HT-29 (cell line): ENCODE measurements at places on chromosomes 2 and 18.

DNA sequence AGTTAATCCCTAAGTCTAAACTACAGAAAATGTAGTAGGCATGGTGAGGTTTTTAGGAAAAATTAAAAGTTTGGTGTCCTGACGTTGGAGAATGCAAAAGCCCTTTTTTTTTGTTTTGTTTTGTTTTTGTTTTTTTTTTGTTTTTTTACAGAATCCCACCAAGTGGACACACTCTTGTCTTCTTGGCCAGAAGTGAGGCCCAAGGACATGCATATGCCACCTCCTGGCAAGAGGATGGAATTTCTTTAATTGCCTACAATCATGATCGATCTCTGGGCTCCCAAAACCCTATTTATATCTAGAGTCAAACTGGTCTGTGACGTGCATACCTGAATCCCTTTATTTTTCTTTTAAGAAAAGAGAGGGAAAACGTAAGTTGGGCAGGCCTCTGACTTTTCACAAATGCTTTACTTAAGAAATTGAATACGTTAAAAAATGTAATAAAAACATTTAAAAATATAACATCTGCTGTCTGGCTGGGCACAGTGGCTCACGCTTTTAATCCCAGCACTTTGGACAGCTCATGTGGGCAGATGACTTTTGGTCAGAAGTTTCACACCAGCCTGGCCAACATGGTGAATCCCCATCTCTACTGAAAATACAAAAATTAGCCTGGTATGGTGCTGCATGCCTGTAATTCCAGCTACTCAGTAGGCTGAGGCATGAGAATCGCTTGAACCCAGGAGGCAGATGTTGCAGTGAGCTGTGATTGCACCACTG is 502.7 kb downstream of the CBLN2 start:
- DNase-seq: no peak

- DNase-seq: no peak
These were observed 21.4 kb downstream of the FAM98A start for GRCh38 chr2:33577668-33578067.

DNA sequence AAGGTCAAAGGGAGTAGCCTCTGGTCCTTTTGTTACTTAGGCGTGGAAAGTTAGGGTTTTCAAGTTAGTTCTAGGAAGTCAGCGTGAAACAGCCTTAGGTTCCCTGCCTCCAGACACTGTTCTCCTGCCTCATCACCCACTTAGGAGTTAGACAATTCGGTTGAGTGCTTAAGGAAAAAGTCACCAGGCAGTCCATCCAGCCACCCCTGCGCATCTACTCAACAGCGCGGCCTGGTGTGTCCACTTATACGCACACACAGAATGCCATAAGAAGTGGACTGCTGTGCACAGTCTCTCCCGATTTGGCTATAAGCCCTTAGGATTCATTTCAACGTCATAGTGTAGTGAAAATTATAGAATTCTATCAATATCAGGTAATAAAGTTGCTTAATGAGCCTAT is 470.8 kb upstream of the TNP1 start:
- no peak for DNase-seq

DNA sequence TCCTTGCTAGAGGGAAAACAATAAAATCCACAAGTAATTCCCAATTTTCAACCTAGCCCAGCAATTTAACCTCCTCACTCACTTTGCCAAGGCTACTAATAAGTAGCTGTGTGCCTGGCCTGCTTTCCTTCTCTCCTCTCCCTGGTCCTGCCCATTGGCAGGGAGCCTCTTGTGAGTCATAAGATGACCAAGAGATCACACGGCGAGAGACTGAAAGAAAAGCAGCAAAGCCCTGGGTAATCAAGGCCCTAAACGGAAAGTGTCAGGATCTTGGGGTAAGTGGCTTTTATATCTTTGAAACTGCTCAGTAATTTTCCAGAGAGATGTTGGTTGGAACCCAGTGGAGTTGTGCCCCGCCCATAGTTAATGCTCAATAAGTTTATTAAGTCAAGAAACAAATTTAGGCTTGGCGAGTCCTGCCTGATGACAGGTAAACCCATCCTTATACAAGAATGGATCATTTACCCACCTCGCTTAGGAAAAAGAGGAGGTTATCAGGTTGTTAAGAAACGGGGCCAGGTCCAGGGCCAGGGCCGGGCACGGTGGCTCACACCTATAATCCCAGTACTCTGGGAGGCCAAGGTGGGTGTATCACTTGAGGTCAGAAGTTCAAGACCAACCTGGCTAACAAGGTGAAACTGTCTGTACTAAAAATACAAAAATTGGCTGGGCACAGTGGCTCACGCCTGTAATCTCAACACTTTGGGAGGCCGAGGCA is 10.0 kb upstream of the ADAM17 start:
- peak; percentile 53 for DNase-seq

- DNase-seq: no peak
These were observed 762 bp downstream of the VPS4B start for GRCh38 chr18:63421514-63421913.

DNA sequence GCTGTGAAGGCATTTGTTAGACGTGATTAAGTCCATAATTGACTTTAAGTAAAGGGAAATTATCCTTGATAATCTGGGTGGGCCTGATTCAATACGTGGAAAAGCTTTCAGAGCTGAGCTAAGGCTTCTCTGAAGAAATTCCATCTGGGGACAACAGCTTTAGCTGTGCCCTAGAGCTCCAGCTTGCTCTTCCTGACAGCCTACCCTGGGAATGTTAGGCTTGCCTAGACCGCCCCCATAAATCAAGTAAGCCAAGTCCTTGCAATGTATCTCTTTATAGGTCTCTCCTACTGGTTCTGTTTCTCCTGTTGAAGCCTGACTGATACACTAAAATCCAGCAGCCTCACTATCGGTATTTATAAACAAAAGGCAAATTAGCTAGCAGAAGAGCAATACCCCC is 160.0 kb downstream of the STK39 start:
- no peak for DNase-seq

- DNase-seq: peak; percentile 69
These were observed 186.2 kb upstream of the GCFC2 start for GRCh38 chr2:75896779-75897366.

DNA sequence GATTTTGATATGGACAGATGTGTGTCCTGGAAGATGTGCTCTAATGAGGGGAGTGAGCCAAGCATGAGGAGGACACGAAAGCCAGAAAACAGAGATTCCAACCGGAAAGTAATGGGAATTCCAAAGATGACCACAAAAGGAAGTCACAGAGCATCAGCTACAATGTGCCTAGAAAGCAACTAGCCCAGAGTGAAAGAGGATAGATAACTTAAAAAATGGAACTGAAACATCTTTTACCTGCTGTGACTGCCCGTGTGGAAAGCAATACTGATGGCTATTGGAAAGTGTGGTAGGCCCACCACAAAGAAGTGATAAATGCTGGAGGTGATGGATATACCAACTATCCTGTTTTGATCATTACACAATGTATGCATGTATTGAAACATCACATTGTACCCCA is 21.6 kb downstream of the DNMT3A start:
- no peak for DNase-seq

DNA sequence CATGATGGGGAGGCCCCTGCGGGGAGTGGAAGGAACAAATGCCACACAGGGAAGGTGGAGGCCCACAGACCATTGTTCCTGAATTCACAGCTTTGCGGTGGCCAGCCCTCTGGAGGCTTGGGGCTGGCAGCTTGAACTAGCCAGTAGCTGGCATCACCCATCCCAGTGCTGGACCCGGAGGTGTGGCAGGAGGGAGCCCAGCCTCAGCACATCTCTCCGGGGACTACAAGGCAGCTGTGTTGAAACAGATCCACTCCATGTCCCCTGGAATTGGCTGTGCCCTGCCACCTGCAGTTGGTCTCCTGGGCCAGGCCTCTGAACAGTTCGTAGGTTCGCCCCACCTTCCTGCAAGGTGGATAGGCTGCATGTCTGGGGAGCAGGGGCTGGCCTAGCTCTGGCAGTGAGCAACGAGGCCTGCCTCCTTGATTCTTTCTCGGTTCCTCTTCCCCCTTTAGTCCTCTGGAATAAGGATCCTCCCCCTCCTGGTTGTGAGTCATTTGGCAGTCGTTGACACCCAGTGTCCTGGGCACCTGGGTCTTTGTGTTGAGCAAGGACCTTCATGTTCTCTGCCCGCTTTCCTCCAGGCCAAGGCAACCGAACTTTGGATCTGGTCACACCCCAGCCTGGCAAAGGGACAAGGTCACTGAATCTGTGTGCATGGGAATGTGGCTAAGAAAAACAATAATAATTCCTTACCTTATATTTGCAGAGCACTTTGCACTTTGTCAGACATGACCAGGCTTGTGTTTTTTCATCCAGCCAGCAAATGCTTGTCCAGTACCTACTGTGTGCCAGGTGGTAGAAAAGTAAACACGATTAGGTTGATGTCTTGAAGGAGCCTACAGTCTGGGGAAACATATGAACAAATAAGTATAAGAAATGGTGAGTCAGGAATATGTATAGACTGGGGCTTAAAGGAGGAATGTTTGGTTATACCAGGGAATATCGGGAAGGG is 55.0 kb upstream of the MCFD2 start:
- peak; percentile 78 for DNase-seq

DNA sequence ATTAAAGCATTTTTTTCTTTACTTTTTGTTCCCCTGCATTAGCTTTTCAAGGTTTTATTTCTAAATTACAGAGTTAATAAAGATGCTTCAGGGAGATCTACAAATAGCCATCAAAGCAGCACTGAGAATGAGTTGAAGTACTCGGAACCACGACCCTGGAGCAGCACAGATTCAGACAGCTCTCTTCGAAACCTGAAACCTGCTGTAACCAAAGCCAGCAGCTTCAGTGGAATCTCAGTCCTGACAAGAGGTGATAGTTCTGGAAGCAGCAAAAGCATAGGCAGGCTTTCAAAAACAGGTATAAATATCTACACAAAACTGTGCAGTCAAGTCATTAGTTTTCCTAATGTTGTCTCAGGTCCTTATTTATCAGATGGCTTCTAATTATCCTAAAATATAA is 102.8 kb upstream of the UBXN4 start:
- DNase-seq: no peak

DNA sequence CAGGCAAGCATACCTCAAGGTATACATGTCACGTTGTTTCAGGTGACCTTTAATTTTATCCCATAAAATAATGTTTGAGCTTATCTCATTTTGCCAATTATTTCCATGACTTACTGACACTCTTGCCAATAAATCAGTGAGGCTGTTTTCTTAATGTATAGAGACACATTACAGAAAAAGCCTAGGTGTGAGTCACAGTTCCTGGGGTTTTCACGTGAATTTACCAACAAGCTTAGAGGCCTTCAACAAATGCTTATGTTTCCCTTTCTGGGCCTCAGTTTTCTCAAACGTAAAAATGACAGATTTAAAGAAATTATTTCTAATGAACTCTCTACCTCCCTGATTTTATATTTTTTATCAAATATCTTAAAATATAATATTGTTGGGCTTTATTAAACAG is 517.5 kb upstream of the SPHKAP start:
- DNase-seq: no peak

DNA sequence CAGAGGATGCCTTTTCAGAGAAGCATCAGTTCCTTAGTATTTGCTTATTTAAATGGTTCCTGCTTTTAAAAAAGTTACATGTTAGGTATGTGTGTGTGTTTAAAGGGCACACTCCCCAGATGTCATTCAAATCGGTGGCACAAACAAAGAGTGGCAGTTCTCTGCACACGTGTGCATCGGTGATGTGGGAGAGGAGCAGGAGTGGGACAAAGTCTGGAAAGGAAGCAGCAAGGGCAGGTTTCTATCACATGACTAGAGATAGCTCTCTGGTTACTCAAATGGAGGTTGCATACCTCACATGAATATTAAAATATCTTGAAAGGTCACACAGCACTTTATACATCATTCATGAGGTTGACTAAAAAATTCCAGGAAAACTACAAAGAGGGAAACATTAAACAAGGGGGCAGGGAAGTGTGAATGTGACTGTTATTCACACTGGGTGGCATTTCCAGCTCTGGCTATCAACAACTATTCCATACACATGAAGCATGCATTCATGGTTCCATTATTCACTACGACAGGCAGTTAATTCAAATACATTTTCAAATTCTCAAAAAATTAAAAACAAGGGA is 64.7 kb downstream of the SEPTIN10 start:
- no peak for DNase-seq

DNA sequence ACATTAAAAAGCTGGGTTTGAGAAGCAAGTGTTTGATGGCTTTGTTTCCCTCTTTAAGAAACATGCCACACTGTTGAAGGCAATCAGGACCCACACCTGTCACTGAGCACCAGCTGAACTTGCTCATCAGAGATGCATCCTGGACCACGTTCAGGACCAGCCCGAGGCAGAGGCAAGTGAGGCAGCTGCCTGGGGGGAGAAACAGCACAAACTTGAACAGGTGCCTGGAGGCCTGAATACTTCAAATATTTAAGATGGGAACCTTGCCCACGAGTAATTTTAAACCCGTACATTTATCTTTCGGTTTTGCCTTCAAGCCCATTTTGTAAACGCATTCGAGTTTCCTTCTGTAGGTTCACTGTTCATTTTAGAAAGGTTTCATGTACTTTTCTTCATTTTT is 421.3 kb downstream of the NYAP2 start:
- no peak for DNase-seq

- no peak for DNase-seq
These were observed 2159.7 kb upstream of the PIK3C3 start for GRCh38 chr18:39795350-39795749.
